Stimulated activated naive CD4-positive, alpha-beta T cell treated with Interleukin-2 at 50 U/mL for 16 hours (primary cell): ENCODE measurements at places on chromosomes 7 and 10.

DNA sequence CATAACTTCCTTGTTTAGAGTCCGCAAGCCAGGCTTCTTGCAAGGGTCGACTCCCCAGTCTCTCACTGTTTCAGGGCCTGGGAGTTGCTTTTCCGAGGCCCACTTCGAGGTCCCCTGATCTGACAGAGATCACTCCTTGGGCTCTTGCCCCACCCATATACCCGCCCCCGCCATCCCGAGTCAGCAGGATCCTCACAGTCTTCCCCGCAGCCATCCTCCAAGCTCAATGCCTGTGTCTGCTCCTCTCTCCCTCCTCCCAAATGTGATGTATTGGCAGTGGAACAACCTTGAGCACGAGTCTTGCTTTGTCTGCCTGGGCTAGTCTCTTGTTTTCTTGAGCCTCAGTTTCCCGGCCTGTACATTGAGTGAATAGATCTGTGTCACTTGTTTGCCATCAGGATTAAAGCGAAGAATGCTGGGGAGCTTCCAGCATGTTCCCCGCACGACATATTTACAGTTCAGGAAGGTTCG is 2.4 kb upstream of the HMX2 start:
- DNase-seq = no peak

DNA sequence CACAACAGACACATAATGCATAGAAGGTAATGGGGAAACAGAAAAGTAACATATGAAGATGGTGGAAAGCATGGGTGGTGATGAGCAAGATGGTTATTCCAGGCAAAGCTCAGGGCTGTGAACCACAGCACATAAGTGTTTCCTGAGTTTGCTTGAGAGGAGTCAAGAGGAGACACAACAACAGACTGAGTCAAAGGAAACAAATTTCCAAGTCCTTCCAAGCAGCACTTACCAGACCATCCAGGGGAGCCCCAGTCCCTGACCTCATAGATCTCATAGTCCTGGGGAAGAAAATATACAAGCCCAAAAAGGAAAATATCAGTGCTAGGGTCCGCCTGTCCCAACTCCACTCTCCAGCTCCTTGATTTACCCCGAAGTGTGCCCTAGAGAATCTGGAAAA is 216.6 kb upstream of the FZD1 start:
- no peak for DNase-seq

GRCh38 chr10:16646181-16647059 is 124.7 kb upstream of the C1QL3 start:
- DNase-seq = no peak

GRCh38 chr7:121153995-121154394 is 165.5 kb downstream of the CPED1 start:
- DNase-seq = no peak
